ENCODE measurements at places on chromosomes 6 and 20.

DNA sequence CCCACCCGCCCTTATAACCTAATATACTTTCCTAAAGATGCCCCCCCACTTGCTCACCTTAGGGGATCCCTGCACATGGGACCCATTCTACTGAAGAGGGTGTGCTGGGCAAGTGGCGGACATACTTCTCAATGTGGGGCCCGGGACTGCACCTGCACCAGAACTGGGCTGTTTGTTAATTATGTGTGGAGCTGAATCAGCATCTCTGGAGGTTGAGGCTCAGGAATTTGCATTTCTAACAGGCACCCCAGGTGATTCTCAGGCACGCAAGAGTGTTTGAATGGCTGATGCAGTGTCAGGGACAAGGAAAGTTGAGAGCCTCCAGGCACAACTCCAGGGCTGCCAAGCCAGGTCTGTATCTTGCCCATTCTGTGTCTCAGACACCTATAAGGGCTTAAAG is 8.9 kb upstream of the PTPRT start:
- no peak for DNase-seq

DNA sequence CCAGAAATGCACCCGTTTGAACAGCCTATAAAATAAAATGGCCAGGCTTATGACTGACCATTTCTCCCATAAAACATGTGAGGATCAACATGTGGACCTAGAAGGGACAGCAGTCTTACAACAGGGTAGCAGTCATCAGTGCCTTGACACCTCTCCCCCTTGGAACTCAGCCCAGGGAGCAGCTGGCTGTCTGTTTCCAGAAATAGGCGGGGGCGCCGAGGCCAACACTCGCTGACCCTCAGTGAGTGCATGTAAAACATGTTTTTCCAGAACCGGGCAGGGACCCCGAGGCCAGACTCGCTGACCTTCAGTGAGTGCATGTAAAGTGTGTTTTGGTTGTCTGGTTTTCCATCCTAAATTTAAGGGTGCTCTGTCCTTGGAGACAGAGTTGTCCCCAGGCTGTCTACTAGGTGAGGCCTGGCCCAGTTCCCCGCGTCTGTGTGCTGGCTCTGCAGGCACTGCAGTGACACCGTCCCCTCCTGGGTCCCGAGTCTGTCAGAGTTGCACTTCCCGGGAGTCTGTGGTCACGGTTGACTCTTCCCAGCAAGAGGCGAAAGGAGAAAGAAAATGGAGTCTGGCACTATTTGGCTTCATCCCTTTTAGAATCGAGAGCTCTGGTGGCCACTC is 19.8 kb upstream of the ADRM1 start:
- DNase-seq, result no peak

GRCh38 chr6:86010915-86011786 is 368.5 kb upstream of the SYNCRIP start:
- no peak for DNase-seq

GRCh38 chr20:37356961-37357371 is 11.0 kb downstream of the SRC start:
- no peak for DNase-seq

GRCh38 chr6:112038268-112038667 is 15.6 kb upstream of the CCN6 start:
- no peak for DNase-seq

DNA sequence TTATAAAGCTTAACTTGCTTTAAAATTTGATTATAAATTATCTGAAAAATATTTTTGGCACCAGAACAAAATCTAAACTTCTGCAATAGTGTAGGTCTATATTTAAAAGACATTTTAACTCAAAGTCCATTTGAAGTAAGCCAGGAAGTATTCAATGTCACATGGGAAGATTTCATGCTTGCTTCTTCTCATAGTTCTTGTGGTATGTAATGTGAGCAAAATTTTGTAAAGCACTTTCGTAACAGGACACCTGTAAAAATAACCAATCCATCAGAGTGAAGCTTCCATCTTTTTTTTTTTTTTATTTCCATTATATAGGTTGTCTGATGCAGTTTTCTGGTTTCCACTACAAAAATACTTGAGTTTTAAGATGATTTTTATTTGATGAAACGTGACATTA is 386.1 kb downstream of the LAMA2 start:
- no peak for DNase-seq

- peak; percentile 17 for DNase-seq
Measured at GRCh38 chr20:59850018-59850641, 83.3 kb downstream of the SYCP2 start.

GRCh38 chr20:50516180-50516934 is 6.2 kb downstream of the PTPN1 start:
- DNase-seq, result no peak

GRCh38 chr20:14203657-14204056 is 133.8 kb downstream of the FLRT3 start:
- DNase-seq, result no peak

DNA sequence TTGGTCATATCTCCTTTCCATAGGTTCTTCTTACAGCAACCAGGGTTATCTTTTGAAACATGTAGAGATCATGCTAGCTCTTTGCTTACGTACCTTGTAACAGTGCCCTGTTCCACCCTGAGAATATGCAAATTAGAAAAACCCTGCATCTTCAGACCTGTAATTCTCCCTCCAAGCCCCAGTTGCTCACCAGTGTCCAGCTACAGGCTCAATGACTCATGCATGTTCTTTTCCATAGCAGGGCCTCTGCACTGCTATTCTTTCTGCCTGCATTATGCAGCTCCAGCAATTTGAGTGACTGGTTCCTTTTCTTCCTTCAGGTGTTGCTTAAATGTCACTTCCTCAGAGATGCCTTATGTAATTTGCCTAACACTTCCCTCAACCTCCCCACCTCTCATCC is 636.2 kb downstream of the KHDRBS2 start:
- no peak for DNase-seq

DNA sequence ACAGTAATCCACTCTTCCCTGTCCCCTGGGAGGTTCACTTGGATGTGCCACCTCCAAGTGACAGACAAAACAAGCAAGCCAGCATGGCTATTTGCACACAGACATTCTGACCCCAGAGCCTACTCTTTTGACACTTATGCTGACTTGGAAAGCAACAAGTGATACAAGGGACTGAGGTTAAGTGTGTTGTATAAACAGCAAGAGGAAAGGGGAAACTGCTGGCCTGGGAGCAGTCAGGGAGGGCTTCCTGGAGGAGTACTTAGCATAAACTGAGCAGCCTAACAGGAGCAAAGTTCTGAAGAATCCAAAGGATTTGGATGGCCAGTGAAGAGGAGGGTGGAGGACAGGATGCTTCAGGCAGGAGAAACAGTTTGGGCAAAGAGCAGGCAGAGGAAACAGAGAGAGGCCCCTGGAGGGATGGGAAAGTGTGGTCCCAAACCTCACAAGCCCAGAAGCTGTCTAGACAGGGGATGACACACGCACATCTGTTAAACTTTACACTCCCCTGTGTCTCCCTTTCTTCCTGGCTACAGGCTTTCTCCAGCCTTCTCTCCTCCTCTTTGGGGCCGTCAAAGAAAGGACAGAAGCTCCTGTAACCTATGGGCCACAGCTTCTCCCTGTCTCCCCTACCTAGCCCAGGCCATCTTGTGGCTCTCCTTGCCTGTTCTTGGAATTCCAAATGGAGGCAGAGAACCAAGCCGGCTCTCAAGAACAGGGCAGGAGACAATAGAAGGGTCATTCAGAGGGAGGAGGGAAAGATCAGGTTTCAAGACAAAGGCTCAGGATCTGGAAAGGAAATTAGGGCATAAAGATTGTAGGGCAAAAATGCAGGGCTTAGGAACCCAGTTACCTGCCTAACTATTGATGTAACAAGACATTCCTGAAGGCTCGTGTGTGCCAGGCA is 19.3 kb downstream of the SULF2 start:
- DNase-seq, result peak; percentile 4

DNA sequence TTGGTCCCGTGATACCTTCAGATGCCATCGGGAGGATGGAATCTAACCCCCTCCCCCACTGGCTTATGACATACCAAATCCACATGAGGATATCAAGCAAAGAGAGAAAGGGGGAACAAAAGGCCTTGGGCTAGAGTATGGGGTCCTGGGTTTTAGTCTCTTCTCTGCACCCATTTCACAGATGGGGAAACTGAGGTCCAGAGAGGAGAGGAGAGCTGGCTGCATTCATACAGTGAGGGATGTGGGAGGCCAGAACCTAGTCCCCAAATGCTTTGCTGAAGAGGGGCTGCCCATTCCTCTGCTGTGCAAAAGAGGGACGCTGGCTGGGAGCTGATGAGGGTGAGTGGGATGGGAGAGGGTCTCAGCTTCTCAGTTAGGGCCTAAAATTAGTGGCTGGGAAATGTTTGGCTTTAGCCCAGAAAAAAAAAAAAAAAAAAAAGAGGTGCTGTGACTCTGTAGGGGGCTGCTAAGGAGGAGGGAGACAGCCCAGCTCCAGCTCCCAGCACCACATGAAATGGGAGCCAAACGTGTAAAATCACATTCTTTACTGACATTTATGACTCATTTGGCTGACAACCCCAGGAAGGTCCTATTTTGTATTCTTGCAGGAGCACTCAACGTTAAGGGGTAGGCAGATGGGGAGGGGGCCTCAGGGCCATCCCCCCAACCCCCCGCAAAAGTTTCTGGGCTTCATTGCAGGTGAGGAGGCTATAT is 11.9 kb downstream of the XKR7 start:
- DNase-seq, result no peak

DNA sequence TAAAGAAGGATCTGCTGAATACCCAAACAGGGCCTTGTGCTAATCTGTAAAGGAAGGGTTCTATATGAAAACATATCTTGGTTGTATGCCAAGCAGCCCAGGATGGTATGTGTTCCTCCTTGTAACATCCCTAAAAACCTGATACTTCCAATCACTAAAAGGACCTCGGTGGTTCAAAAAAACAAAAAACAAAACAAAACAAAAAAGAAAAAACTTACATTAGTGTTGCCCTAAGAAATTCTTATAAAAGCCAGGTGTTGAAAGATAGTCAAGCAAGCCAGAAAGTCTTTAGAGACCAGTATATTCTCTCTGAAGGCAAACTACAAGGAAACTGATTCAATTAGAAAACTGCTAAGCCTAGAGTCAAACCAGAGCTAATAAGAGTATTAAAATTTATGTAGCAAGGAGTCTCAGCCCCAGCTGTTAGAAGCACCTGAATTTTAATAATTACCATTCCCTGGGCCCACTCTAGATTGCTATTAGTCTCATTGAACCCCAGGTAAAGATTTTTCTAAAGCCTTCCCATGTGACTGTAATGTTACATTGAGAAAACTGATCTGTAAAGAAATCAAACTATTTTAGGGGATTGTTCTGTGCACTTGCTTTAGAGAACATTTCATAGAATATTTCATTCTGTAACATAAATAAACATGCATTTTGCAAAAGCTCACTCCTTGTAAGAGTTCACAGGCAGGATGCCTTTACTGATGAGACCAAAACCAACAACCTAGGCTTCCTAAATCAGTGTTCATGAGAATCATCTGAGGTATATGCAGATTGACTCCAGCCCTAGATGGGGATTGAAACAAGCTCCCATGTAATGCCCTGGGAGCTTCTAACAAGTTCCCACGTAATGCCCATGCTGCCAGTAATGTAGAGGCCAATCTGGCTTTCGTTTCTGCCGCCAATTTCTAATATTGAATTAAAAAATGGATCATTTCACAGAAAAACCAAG is 95.2 kb upstream of the BTN3A2 start:
- peak; percentile 74 for DNase-seq

DNA sequence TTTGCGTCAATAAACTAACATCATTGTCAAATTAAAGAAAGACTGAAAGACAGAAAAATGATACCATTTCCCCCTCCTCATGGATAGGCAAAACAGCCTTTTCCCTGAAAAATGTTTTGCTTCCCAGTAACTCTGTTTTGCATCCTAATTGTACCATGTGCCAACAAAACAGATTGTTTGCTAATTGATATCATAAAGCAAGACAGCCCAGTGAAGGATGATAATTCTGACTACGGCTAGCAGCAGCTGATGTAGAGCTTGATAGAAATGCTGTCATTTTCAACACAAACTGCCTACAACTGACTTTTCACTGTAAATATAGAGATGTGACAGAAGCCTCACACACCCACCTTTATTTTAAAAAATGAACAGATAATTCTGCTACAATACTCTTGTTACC is 1061.6 kb downstream of the HACE1 start:
- DNase-seq, result peak; percentile 73

GRCh38 chr6:156250593-156250992 is 526.6 kb upstream of the ARID1B start:
- DNase-seq, result no peak

- DNase-seq, result no peak
Measured at GRCh38 chr6:147046141-147046877, 157.9 kb upstream of the STXBP5 start.

DNA sequence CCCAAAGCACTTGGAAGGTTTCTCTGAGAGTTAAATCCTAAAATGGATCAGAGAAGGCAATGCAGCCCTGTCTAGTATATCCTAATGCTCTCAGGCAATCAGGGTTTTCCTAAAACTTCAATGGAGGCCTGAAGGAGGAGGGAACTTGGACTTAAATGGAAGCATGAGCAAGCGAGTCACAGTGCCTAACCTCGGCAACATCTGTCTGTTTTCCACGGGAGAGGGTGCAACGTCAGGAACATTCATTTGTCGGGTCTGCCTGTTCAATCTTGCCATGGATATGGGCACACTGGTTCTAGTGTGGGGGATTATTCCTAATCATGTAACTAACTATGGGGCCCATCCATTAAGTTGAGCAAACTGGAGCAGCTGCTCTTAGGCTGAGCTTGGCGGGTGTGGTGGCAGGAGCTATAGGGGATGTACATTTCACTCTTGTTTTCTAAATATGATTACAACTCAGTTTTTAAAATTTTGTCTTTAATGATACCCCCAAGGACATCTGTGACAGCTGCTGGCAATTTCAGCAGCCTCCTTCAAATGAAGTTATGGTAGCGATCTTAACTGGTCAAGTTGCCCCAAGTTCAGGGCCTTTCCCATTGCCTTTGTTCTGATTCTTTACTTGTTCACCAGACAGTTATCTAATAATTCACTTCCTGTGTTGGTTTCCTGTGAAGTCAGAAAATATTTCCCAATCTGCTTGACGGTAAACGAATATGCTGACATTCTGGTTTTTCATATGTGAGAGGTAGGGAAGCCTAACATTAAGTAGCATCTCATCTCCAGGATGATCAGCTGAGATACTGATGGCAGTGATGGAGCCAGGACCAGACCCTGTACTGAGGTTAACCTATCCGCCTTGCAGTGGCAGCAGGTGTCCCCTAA is 21.6 kb downstream of the DSE start:
- peak; percentile 49 for DNase-seq

DNA sequence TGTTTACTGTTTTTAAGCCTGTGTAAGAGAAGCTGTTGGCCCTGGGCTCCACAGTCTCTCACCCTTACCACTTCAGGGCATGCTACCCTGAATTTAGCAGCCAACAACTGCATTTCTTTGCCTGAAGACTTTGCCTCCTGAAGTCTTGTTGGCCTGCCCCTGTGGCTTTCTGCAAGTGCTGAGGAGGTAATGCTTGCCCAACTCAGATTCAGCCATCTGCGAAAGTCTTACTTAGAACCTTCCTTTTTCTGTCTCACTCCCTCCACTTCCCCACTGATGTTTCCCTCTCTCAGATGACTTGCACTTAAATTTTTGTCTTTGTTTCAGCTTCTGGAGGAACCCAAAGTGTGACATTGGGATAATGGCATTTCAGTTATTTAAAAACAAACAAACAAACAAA is 11.8 kb upstream of the IBTK start:
- DNase-seq, result no peak

Measured in NCI-H69 (cell line).